ENCODE measurements at places on chromosomes 12 and 14.
A peak's percentile ranks its signal among the peaks of the same experiment; 100 is the strongest.

DNA sequence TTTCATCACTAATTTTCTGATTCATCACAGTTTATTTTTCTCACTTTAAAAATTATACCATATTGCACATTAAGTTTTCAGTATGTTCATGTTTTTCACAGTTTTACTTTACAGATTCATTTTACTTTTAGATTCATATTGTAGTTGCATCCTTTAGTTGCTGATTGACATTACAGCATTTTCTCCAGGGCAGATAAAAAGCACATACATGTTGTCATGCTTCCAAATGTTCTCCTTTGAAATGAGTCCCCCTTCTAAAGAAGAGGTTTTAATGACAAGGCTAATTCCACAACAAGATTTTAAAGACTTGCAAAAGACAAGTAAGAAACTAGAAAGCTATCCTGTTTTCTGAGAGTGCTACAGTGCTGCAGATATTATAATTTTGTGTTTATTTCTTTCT lies 72.1 kb upstream of the RASSF8 start:
- no peak for DNase-seq

DNA sequence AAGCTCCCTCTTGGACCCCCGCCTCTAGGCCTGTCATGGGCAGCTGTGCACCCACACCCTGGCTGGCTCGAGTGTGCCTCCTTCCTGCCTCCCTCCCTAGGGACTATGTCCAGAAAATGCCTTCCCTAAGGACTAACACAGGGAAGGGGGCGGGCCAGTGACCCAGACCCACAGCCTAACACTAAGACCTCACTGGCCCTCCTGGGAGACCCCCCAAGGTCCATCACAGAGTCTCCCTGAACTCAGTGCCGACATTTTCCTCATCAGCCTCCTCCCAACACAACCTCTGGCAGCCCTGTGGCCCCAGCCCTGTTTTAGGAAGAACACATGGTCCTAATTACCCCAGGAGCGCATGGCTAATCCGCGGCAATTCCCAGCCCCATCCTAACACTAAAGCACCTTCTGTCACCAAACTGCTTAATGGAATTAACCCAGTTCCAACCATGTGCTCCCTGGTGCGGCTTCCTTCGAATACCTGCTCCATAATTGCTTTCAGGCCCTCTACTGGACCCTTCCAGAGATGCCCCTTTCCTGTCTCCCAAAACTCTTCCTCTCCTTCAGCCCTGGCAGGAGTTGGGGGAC lies 5.6 kb downstream of the MSI1 start:
- no peak for DNase-seq

DNA sequence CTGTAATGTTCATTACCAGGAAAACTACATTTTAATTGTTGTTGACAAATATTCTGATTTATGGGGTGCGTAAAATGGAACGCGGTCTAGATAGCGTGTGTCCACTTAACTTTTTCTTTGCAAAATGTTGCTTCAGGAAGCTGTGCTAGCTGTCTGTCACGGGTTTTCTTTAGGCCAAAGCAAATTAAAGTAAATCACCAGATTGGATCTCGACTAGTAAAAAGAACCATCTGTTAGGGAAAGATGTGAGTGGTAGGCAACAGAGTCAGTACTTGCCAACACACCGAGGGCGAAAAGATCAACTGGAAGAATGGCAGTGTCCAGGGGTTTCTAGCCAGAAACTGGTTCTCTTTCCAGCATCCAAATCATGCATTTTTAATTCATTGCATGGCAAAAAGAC lies 404.9 kb upstream of the TMPO start:
- no peak for DNase-seq

GRCh38 chr12:121718653-121719239 lies 6.2 kb downstream of the TMEM120B start:
- DNase-seq = no peak

DNA sequence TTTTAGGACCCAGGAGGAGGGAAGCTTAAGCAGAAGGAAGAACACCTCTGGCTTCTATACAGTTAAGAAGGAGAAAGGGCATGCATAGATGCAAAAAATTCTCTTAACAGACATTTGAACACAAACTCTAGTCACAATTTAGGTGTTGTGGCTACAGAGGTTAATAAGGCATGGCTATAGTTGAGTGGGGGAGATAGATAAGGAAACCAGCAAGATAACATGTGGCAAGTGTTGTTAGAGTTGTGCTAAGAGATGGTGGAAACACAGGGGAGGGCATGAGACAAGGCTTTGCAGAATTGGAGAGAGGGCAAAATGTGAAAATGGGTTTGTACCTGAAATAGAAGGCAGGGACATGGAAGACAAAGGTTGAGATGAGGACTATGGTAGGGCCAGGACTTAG lies 88.9 kb downstream of the MSRB3 start:
- DNase-seq = no peak

DNA sequence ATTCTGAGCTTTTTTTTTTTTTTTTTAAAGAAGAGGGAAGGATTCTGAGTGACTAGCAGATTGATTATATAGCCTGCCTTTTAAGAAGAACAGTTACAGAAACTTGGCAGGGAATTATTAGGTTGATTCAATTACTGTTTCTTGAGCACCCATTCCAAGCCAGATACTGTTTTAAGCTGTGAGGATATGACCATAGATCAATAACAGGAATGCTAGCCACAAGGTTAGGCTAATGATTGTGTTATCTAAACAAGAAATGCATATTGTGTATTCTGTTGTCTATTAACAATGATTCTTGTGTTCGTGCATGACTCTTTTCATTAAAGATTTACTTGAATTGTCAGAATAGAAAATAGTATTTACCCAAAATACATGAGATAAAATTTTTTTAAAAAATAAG lies 67.1 kb downstream of the PRORP start:
- DNase-seq = no peak

DNA sequence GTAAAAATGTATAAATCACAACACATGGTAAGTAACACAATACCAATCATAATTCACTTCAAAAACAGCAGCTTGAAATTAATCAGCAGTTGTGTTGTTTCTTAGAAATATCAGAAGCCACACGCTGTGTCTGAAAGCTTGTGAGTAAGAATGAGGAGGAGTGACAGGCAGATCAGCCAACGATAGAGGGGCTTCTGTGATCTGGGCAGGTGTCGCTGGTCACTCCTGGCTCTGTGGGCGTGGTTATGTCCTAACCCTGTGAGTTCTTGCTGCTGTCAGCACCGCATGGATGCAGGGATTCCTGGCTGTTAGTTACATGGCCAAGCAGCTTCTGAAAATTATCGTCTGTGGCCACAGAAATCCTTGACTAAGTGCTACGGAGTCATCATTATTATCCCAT lies 123.4 kb downstream of the SLC25A47 start:
- DNase-seq = no peak

GRCh38 chr12:121344506-121344905 lies 7.7 kb downstream of the ANAPC5 start:
- no peak for DNase-seq

- DNase-seq = peak; percentile 5
Observed at GRCh38 chr12:9910716-9911421, 21.3 kb downstream of the CLEC2A start.

GRCh38 chr14:36454599-36455240 lies 65.3 kb downstream of the NKX2-1 start:
- no peak for DNase-seq

GRCh38 chr14:29045237-29045636 lies 278.6 kb downstream of the FOXG1 start:
- DNase-seq = no peak

- no peak for DNase-seq
Observed at GRCh38 chr14:58563978-58564377, 73.8 kb upstream of the DACT1 start.

- DNase-seq = peak; percentile 66
Observed at GRCh38 chr14:23727566-23728335, 91.6 kb downstream of the DHRS2 start.

GRCh38 chr12:109605599-109606228 lies 32.1 kb downstream of the MVK start:
- no peak for DNase-seq

GRCh38 chr12:75856235-75856634 lies 175.3 kb downstream of the PHLDA1 start:
- no peak for DNase-seq

DNA sequence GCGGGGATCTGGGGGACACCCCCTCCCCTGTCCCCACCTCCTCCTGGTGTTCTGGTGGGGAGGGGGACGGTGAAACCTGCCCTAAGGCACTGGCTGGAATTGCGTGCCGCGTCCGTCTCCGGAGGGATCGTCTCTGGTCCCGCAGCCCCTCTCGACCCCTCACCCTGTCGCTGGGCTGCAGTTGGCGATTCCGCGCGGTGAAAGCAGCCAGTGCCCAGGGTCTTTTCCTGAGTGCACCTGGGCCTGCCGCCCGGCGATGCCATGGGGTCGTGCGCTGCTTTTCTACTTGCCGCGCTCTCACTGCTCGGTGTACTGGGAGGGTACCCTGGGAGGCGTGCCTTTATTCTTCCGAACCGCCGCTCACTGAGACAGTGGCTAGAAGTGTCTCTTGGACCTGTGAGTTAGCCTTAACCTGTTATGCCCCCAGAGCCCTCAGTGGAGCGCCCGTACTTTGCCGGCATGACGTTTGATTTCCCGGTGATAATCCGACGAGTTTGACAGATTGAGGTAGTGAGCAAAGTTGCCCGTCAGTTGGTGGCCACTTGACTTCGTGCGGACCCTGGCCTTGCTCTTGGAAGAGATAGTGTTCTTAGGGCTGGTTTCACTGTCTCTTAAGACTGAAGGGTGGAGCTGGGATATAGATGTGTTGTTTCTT lies 788 bp downstream of the SFSWAP start:
- no peak for DNase-seq

DNA sequence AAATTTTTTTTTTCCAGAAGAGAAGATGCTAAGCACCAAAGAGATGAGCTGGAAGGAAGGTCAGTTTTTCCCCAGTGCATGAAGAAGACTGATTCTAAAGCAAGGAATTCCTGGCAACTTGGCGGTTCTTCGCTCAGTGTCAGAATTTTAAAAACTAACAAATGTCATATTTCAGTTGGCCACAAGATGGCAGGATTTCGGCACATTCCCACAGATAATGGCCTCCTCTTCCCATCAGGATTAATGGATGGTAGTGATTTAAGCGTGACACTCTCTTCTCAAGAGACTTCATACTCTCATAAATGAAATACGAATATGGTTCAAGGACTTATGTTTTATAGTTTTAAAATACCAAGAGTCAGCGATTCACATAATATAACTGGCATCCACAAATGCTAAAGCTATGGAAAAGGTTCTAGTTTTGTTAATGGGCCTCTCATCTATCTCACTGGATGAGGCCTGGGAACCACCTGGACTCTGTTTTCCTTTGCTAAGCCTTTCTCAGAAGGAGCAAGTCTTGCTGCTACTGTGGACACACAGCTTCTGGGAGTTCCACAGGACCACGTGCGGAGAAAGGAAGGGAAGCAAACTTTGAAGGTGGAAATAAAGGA lies 46.1 kb upstream of the PTPRO start:
- DNase-seq = peak; percentile 69

- peak; percentile 59 for DNase-seq
Observed at GRCh38 chr12:132600048-132601032, 10.0 kb downstream of the LRCOL1 start.

DNA sequence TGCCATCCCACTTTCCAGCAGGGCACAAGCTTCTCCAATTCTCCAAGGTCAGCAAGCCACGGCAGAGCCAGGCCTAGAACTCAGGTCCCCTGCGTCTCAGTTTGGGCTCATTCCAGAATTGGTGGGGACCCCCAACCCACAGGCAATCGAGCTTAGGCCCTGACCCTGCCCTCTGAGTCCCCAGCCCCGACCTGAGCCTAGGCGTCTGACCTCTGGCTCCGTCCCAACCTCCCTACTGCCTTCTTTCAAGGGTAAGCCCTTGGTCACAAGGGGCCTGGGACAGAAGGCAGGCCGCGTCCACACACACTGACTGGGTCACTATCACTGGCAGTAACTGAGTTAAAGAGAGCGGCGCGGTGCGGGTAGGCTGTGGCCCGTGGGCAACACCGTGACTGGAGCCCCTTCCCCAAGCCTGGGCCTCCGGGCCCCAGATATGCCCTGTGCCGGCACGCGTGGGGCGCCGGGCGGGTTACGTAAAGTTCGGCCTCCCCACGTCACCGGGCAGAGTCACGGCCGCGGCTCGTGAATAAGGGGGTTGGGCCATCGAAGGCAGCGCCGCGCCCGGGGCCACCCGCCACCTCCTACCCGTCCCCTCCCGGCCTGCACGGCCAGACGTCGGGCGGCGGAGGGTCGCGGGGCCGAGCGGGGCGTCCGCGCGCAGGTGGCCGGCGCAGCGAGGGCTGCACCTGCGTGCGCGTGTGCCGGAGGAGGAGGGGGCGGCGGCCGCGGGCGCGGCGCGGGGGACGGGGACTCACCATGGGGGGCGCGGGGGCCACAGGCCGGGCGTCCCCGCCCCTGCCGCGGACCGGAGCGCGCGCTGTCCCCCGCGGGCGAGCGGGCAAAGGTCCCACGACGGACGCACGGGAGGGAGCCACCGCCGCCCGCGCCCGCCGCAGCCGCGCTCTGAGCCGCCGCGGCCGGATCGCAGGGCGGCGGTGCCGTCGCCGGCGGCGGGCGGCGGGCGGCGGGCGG lies 516 bp downstream of the ANKRD9 start:
- peak; percentile 28 for DNase-seq

DNA sequence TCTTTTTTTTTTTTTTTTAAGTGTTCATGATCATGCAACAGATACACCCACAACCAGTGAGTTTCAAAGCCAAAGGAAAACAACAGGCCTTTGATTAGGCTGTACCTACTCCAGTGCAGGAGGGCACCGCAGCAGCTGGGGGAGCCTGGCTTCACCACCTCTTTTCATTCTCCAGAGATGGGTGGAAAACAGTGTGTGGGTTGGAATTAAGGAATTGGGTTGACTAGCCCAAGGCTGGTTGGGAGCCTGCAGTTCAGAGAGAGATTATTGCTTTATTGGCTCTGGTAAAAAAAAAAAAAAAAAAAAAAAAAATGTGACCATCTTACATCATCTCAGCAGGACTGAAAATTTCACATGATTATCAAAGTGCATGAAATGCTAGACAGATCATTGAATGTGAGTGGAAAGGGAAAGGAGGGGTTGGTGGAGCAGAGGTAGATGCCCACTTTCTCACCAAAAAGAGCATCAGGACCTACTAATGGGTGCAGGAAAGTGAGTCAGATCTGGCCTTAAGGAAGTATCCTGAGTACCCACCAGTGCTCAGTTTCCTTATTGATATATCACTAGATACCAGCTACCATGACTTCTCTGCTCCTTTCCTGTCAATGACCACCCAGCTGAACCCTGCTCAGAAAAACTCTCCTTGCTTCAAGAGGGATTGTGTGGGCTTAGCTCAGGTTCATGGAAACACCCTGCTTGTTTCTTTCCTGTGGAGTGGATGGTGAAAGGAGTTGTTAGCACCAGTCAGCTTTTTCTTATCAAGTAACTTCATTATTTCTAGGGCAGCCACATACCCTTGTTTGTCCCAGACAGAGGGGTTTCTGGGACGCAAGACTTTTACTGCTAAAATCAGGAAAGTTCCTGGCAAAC lies 54.8 kb upstream of the DYRK2 start:
- DNase-seq = no peak

- DNase-seq = no peak
Observed at GRCh38 chr12:3035171-3035570, 42.0 kb upstream of the TSPAN9 start.

- DNase-seq = peak; percentile 46
Observed at GRCh38 chr12:78797196-78797931, 67.2 kb upstream of the SYT1 start.

GRCh38 chr12:122547330-122547729 lies 20.3 kb downstream of the KNTC1 start:
- DNase-seq = no peak
